Activated naive CD8-positive, alpha-beta T cell treated with anti-CD3 and anti-CD28 coated beads, Interleukin-2, amount 50 U/mL, for 24 hours (primary cell): ENCODE measurements at places on chromosomes 6 and 20.

DNA sequence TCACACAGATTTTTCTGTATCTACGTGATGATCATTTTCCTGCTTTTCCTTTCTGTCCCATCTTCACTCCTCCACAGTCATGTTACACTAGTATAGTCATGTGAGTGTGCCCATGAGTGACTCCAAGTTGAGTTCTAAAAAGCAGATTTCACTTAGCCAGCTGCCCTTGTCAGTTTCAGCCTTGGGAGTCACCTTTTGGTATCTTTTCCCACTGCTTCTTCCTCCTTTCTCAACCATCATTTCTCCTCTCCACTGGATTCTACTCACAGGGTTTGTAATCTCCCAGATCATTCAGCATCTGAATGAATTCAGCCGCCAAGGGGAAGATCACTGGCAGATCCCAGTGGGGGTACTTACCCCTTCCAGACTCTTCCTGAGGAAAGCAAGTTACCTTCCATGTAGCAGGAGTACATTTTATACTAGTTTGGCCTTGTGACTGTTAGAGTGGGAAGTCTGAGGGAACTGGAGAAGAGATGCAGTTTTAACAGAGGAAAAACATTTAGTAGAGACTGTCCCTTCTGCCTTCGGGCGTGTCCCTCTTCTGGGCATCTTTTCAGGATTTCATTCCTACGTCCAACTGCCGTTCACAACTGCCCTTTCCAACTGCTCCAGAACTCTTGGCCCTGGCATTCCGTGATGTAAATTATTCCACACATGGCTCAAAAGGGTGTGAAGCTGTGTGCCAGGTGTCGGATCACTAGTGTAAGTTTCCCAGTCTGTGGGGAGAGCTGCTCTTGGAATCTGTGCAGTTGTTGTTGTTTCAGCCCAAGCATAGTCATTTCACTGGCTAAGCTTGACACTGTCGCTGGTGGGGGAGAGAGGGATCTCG lies 38.9 kb downstream of the BICRAL start:
- DNase-seq = no peak

GRCh38 chr20:55070001-55070400 lies 594.6 kb downstream of the DOK5 start:
- no peak for DNase-seq

GRCh38 chr6:126824815-126825214 lies 293.7 kb upstream of the RSPO3 start:
- DNase-seq = no peak

GRCh38 chr6:108565091-108565766 lies 4.5 kb downstream of the FOXO3 start:
- DNase-seq = no peak

DNA sequence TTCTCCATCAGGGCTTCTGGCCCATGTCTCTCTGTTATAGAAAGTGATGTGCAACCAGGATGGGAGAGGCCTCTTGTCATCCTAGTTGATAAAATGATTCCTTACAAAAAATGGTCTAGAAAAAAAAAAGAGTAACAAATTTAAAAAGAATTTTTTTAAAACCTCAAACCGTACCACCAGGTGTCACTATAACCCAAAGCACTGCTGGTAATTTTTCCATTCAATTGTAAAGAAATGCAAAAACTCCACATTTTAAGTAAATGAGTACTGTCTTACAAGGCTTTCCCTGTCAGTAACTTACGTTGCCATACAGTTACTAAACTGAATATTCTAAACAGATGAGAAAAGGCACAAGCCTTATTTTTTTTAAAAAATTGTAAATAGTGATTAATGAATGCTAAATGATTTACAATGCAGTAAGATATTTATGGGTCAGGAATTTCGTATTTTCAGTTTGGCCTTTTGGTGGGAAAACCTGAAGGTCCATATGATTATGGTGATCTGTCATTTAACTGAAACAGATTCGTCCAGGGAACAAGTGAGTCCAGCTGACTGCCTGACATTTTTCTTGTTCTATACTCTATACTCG lies 95.4 kb downstream of the OGFRL1 start:
- no peak for DNase-seq

DNA sequence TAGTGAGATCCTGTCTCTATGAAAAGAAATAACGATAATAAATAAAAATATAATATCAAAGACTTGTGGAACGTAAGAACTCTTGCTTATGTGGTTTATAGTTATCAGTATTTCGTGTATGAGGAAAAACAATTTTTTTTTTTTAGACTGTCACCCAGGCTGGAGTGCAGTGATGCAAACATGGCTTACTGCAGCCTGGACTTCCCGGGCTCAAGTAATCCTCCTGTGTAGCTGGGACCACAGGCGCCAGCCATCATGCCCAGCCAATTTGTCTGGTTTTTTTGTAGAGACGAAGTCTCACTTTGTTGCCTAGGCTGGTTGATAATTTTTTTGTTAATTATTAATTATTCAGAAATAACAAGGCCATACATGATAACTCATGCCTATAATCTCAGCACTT lies 18.6 kb upstream of the CDK19 start:
- no peak for DNase-seq

DNA sequence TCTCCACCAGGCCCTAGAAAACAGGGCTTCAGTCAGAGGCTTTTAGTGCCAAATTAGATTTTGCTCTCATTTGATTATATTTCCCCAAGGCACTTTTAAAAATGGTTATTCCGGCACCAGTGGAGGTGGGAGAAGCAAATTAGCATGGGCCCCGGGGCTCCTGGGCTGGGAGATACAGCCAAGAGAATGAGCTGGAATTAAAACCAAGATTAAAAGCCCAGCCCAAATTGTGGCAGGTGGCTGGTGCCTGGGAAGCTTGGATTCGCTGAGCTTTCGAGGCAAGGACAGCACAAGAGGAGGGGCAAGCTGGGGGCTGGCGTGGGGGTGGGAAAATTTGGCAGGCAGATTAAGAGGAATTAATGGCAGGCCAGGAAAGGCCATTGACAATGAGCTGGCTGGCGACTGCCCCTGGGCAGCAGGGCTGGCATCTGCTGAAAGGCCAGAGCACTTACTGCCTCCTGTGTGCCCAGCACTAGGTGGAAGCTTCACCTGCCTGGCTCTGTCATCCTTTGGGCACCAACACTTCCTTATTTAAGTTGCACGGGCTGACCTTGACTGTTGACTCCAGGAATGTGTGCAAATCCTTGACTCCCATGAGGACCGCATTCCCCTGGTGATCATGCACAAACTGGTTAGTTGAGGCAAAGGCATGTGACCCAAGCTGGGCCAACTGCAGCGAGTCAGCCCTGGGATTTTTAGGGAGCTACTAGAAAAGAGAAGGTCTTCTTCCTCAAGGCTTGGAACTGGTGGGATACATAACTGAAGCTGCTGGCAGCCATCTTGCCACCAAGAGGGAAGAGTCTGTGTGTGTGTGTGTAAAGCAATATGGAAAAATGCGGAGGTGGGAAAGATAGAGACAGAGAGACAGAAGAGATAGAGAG lies 76.1 kb downstream of the SULF2 start:
- DNase-seq = no peak

DNA sequence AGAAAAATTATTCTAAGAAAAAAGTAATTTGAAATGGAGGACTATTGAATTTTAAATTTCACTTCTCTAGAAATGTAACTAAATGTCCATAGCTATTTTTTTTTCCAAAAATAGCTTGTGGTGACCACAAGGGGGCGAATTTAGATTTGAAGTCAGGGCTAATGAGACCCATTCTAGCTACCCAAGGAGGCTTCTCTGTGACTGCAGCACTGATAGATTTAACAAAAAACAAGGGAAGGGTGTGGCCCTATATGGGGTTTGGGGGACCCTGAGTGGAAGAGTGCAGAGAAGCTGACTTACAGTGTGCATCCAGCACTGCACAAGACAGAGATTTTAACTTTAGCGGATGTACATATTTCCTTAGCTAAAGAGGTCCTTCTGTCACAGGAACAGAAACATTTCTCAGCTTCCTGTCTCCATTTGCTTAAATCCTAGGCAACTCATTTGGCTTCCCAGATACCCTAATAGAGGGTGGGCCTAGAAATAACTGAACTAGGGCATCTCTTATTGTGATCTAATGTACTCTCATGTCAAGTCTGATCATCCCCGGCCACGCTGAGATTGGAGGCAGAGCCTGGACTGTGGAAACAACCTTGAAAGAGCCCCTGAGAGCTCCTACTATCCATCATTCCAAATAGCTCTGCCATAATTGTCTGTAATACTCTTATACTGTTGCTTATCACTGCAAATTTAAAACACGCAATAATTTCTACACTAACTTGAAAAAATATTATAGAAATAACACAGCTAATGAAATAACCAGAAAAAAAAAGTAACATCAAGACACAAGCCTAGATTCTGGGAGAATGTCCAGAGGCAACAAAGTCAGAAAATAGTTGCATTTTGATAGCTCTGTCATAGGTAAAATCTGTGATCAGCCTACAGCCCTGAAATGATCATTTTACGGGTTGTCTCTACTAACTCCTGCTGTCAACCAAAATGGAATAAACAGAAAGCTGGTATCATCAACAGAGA lies 93.6 kb downstream of the SNAP91 start:
- no peak for DNase-seq

- DNase-seq = no peak
Measured at GRCh38 chr20:39359981-39360620, 398.0 kb downstream of the DHX35 start.

DNA sequence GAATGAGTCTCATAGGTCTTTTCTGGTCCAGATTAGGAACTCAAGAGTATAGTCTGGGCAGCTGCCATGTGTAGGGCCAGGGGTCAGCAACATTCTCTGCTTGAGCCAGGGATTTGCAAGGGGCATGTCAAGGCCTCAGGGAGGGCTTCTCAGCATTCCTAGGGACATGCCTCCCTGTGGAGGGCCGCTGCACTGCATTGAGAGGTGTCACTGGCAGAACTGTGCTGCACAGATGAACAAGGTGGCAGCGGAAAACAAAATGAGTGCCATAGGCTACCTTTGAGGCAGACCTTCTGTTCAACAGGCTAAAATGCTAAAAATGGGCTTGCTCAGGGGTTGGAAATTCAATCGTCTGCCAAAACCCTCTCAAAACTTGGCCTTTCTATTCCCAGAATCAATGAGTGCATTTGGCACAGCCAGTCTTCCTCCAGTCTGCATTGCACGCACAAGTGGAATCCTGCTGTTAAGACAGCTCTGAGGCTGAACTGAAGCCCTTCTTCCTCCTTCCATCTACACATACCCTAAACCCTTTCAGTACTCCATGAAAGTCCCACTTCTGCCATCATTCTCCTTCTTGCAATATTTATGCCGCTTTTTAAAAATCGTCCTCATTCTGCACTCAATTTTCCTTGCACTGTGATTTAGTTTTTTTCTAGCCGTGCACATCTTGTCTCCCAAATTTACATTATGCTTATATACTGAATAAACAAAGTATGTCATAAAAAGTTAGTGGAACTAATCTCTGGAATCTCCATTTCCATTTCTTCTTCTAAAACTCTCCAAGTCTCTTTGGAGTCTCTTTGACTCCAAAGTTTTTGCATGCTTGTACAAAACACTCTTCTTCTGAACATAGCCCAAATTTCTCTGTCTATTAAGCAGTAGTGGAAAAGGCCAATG lies 51.7 kb downstream of the SLC26A8 start:
- no peak for DNase-seq

GRCh38 chr6:28393912-28394662 lies 5.5 kb downstream of the ZSCAN12 start:
- DNase-seq = no peak

- no peak for DNase-seq
Measured at GRCh38 chr20:41174373-41174772, 37.0 kb downstream of the PLCG1 start.
